Gastrocnemius medialis (tissue), 4 donors: ENCODE measurements at places on chromosomes 7 and 10. TPM values are rescaled to one million over a fixed set of nuclear protein-coding genes. Genes with fewer than 3 reads are reported as not detected.

Gene PWWP2B
- total RNA-seq, result 30.9 TPM

Gene LOXL4
- 5.3 TPM for total RNA-seq

Gene PRXL2A
- 21.9 TPM for total RNA-seq

Gene CPEB3
- 16.9 TPM for total RNA-seq

Gene ZNF365
- not detected for total RNA-seq

Gene LIPK
- total RNA-seq, result not detected

Gene UNCX
- not detected for total RNA-seq

Gene CDNF
- total RNA-seq, result 12.3 TPM

Gene LRRC4
- 1.00 TPM for total RNA-seq

Gene BMPER
- total RNA-seq, result 11.0 TPM

Gene PPP1R3A
- 49.7 TPM for total RNA-seq

Gene KAZALD1
- total RNA-seq, result 1.8 TPM

Gene SPAG6
- not detected for total RNA-seq

Gene MIOS
- total RNA-seq, result 265 TPM

Gene SPOCK2
- total RNA-seq, result 5.3 TPM

Gene MKX
- not detected for total RNA-seq

Gene AKR1D1
- total RNA-seq, result not detected

Gene SH2D4B
- not detected for total RNA-seq

Gene PPP1R17
- total RNA-seq, result not detected

Gene EPHA1
- not detected for total RNA-seq

Gene NUDT13
- total RNA-seq, result 2.0 TPM

Gene CYP2C9
- not detected for total RNA-seq

Gene SLC16A12
- 3.1 TPM for total RNA-seq

Gene TRIM73
- total RNA-seq, result 0.04 TPM

Gene CRHR2
- not detected for total RNA-seq

Gene PDE6C
- not detected for total RNA-seq

Gene LRRC61
- 1.9 TPM for total RNA-seq

Gene LRMDA
- total RNA-seq, result 0.80 TPM

Gene NEBL
- 2.5 TPM for total RNA-seq

Gene HBP1
- 70.6 TPM for total RNA-seq

Gene INA
- not detected for total RNA-seq

Gene GJC3
- total RNA-seq, result not detected

Gene NPC1L1
- not detected for total RNA-seq

Gene ZCWPW1
- 8.5 TPM for total RNA-seq

Gene NPSR1
- total RNA-seq, result not detected

Gene OR2A42
- 0.33 TPM for total RNA-seq

Gene NUTM2B
- 0.16 TPM for total RNA-seq

Gene NEUROD6
- not detected for total RNA-seq

Gene NXPH1
- total RNA-seq, result not detected

Gene PLEKHS1
- not detected for total RNA-seq

Gene PON1
- total RNA-seq, result 0.31 TPM

Gene NHLRC2
- total RNA-seq, result 34.8 TPM

Gene CHN2
- 10.4 TPM for total RNA-seq

Gene TDRD1
- not detected for total RNA-seq

Gene AS3MT
- total RNA-seq, result 5.6 TPM
